ENCODE measurements at places on chromosomes 16 and 17.

DNA sequence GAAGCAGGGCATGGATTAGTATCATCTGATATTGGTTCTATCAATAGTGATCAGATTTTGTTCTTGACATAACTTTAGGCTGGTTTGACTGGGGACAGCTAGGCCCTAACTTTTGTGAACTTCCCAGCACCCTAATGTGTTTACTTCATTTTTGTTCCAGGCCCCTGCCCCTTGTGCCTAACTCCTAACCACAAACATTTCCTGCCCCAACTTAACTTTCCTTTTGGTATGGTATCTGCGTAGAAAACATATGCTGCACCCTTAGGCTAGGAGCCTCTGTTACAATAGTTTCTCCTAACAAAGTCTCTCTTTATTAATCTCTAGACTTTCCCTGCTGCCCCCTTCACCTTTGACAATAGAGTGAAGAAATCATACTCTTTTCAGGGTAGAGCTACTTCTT lies 2.5 kb downstream of the ADPRM start:
- no peak for DNase-seq

DNA sequence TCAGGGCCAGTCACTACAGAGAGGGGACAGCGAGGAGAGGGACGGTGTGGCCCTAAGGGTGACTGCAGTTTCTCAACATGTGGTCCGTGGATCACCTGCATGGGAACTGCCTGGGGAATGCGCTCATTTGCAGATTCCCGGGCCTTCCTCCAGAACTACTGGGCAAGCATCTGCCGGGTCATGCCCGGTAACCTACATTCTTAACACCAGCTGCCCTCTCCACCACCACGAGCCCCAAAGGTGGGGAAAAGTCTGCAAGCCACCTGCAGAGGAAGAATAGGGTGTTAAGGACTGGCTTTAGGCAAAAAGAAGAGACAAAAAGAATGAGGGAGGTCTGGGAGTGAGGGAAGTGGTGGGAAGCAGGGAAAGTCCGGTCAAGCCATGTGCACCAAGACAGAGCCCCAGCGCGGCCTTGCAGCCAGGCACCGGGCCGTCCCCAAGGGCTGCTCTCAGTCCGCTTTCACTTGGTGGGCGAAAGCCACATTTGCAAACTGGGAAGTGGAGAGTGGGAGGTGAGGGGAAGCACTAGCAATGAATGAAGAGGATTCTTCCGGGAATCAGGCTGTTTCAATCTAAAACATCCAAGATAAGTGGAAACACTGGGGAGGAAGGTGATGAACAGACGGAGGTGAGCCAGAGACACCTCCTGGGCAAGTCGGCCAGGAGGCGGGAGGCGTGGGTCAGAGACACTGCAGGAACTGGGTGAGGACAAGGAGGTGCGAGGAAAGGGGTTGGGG lies 70.3 kb downstream of the N4BP1 start:
- DNase-seq: no peak

- no peak for DNase-seq
Observed at GRCh38 chr16:87310610-87311009, 6.6 kb downstream of the C16orf95 start.

- DNase-seq: peak; percentile 28
Observed at GRCh38 chr17:40122999-40123810, 1.4 kb downstream of the MSL1 start.

GRCh38 chr17:80021600-80021999 lies 14.1 kb downstream of the TBC1D16 start:
- DNase-seq: no peak

Measured in inflammatory macrophage (primary cell).